GM04504 (cell line): ENCODE measurements at places on chromosomes 12 and 14.

DNA sequence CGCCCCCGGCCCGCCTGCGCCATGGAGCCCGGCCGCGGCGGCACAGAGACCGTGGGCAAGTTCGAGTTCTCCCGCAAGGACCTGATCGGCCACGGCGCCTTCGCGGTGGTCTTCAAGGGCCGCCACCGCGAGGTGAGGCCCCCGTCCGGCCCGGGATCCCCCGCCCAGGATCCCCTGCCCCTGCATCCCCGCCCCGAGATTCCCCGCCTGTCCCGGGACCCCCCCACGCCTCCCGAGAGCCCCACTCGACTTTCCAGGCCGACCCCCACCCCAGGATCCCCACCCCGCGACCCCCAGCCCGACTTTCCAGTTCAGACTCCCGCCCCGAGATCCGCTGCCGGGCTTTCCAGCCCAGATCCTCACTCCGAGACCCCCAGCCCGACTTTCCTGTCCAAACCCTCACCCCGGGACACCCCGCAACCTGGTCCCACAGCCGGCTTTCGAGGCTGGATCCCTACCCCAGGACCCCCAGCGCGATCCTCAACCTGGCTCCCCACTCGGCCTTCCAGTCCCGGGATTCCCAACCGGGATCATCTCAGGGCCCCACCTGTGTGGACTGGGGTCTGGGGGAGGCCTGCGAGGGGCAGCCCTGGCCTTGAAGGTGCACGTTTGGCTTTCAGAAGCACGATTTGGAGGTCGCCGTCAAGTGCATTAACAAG is 688 bp downstream of the ULK1 start:
- no peak for DNase-seq

- no peak for DNase-seq
These were observed 34.2 kb upstream of the RNASE1 start for GRCh38 chr14:20836668-20837338.

DNA sequence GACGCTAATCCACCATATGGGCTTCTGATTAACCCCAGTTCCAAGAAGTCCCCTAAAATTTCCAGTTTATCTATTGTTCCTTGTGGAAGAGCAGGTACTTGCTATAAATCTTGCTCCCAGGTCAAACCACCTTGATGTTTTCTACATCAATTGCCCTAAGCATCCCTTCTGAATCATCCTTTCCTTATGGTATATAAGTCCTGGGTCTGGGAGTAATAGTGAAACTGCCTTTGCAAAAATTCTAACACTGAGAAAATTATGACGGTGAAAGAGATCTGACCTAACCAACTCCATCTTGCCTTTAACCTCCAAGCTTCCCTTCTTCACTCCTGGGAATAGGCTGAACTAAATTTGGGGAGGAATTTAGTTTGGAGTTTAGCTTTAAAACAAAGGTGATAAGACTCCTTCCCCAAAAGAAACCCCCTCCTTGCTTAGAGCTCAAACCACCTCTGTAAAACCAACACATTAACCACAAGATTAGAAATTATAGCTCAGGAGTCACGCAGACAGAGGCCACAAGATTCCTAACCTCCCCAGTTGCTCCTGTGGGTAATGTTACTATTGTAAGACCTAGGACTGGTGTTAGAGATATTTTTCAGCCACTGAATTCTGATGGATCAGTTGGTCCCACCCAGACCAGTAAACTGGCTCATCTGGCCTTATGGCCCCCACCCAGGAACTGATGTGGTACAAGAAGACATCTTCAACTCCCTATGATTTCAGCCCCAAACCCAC is 33.8 kb upstream of the DTX1 start:
- no peak for DNase-seq

GRCh38 chr12:51171884-51172514 is 936 bp downstream of the TFCP2 start:
- peak; percentile 11 for DNase-seq

GRCh38 chr12:118558941-118559340 is 182.6 kb downstream of the SUDS3 start:
- DNase-seq, result no peak

GRCh38 chr12:61095111-61095510 is 1165.1 kb upstream of the USP15 start:
- no peak for DNase-seq

GRCh38 chr14:79136071-79137044 is 966.2 kb downstream of the NRXN3 start:
- no peak for DNase-seq

DNA sequence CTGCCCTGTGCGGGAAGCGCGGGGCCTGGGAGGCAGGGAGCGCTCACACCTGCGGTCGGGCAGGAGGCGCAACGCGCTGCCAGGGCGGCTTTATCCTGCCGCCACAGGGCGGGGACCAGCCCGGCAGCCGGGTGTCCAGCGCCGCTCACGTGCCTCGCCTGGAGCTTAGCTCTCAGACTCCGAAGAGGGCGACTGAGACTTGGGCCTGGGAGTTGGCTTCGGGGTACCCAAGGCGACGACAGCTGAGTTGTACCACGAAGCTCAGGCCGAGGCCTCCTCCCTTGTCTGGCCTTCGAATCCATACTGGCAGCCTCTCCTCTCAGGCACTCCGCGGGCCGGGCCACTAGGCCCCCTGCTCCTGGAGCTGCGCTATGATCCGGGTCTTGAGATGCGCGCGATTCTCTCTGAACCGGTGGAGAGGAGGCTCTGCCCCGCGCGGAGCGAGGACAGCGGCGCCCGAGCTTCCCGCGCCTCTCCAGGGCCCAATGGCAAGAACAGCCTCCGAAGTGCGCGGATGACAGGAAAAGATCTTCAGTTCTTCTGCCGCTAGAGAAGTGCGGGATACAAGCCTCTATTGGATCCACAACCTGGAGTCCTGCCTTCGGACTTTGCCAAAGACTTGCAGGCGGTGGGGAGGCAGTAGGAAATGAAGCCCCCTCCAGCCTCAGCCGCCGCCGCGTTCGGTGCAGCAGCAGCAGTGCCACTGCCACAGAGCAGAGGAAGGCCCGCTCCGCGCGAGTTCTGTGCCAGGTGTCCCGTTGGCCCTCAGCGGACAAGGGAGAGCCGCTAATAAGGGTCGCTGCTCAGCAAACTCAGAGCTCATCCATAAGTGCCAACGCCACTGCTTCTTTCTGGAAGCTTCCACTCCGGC is 6.8 kb downstream of the SIX1 start:
- DNase-seq, result no peak

- DNase-seq, result peak; percentile 76
These were observed 65.9 kb downstream of the DDX51 start for GRCh38 chr12:132078190-132078589.

DNA sequence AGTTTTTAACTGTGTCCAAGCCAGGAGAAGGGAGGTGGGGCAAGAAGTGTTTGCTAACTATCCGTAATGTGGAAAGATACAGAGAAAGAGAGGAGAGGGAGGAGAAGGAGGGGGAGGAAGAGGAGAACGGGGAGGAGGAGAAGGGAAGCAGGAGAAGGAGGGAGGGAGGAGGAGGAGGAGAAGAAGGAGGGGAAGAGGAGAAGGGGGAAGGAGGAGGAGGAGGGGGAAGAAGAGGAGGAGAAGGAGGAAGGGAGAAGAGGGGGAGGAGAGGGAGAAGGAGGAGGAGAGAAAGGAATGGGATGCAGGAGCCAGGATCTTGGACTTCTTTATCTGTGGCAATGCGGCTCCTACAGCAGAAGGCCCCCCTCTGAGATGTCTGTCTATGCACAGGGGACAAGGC is 510.3 kb upstream of the CCDC196 start:
- DNase-seq, result no peak

DNA sequence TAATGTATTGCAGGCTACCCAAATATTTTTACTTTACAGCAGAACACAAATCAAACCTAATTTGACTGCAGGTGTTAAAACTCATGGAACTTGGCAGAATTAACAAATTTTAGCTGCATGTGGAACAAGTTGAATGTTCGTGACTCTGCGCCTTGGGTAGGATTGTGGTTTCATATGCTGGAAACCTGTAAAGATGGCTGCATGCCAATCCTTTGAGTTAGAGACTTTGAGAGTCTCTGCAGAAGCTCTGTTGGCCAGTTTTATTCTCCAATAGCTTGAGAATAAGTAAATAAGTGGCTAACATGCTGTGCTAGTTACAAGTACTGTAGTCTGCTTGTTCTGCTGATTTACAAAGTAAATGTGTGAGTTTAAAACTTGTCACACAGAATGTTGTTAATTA is 77.8 kb downstream of the PDE6H start:
- no peak for DNase-seq

- DNase-seq, result no peak
These were observed 160.8 kb downstream of the GXYLT1 start for GRCh38 chr12:41983856-41984255.

DNA sequence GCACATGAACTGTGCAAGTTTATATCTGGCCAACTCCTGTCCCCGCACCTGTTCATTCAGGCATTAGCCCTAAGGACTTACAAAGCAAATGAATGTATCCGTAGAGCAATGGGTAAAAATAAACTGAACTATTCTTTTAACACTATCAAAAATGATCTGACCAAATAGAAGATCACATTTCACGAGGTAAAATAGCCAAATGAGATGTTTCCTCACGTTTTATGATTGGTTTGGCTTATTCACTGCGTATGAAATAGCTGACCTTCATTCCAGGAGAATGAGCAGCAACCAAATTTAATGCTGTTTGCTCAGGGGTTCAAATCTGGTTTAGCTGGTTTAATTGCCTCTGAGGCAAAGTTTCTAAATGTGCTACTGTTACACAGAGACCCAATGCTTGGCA is 216.0 kb upstream of the EEA1 start:
- no peak for DNase-seq

- no peak for DNase-seq
These were observed 264.7 kb downstream of the ZFP36L1 start for GRCh38 chr14:68528040-68528687.

DNA sequence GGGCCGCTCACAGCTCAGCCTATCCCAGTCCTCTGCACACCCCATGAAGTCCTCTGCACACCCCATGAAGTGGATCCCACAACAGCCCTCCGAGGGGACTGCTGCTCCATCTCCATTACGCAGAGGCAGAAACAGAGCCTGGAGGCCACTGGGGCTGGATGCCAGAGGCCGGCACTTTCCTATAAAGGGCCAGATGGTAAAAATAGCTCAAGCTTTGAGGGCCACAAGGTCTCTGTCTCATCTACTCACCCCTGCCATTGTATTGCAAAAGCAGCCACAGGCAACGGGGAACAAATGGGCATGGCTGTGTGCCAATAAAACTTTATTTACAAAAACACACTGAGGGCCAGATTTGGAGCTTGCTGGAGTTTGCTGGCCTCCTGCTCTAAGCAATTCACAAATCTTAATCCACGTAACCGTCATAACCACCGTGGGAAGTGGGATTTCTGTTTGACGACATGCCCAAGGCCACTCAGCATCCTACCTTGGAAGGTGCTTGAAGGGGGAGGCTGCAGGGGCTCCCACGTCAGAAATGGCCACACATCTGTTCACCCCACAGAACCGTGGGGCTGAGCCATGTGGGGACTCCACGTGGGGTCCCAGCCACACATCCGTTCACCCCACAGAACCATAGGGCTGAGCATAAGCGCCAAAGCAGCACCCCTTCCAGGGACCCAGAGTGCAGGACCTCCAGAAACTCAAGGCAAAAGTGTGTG is 92.0 kb downstream of the NCOR2 start:
- DNase-seq, result no peak

- peak; percentile 37 for DNase-seq
These were observed 34.3 kb upstream of the TEX22 start for GRCh38 chr14:105363847-105364708.

DNA sequence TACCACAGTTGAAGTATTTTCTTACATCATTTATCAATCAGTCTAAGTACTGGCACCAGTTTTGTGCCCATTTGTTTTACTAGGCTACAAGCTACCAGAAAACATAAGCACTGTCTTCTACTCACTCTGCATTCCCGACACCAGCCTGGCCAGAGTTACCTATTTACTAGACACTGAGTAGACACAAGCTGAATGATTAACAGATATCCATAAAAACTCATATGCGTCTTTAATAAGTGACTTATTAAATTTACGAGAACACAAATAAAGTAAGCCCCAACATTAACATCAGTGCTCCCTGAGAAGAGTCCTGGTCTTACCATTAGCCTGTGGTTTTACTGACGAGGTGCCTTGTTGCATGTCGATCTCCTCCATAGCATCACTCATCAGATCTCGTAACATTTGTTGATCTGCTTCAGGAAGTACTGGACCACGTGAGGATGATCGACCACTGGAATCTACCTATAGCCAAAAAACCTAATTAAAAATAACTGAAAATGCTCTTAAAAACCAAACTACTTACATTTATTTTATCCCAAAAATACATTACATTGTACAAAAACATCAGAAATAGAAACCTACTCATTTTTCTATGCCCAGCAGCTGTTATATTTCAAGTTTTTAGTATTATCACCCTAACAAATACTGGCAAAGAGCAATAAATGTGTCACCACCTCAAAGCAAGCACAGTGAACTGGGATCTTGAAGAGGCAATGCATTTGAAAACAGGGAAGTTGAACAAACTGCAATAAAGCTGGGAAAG is 53.3 kb downstream of the BDKRB1 start:
- no peak for DNase-seq

GRCh38 chr14:42421377-42422078 is 814.9 kb downstream of the LRFN5 start:
- no peak for DNase-seq

DNA sequence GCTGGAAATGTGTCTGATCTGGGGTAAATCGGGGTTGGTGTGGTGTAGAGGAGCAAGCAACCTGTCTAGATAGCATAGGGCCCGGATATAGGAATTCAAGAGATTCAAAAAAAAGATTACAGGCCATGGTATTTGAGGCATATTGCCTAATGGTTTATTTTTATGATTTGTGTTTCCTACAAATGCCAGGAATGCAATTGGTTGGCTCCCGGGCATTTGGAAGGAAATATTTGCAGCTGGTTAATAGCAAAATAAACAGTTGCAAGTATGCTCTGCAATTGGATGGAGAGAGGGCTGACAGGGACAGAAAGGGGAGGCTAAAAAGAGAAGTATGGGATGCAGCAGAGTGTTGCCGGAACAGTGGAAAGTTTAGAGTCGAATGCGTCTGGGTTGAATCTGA is 315.6 kb upstream of the ATP2B1 start:
- DNase-seq, result no peak

DNA sequence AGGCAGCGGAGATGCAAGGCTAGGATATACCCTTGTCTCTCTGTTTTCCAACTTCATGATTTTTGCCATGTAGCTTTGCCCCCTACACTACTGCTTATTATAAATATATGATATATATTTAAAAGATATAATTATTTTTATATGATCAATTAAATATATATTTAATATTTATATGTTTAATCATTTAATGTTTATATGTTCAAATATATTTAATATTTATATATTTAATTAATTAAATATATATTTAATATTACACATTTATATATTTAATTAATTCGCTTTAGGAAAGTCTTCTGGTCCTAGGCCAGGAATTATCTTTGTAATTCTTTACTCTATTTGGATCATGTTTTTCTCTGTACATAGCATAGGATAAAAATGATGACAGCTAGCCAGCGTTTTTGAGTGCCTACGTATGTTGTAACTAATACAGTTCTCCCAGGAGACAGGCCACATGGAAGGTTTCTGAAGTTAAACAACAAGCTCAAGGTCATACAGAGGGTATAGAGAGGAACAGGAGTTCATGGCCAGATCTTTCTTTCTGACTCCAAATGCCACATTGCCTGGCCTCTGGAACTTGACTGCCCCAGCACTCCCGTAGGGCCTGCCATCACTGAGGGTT is 192.5 kb downstream of the KCNA5 start:
- no peak for DNase-seq

- DNase-seq, result no peak
These were observed 60.4 kb downstream of the FZD10 start for GRCh38 chr12:130222519-130223218.
